ENCODE measurements at places on chromosomes 3 and 15.

DNA sequence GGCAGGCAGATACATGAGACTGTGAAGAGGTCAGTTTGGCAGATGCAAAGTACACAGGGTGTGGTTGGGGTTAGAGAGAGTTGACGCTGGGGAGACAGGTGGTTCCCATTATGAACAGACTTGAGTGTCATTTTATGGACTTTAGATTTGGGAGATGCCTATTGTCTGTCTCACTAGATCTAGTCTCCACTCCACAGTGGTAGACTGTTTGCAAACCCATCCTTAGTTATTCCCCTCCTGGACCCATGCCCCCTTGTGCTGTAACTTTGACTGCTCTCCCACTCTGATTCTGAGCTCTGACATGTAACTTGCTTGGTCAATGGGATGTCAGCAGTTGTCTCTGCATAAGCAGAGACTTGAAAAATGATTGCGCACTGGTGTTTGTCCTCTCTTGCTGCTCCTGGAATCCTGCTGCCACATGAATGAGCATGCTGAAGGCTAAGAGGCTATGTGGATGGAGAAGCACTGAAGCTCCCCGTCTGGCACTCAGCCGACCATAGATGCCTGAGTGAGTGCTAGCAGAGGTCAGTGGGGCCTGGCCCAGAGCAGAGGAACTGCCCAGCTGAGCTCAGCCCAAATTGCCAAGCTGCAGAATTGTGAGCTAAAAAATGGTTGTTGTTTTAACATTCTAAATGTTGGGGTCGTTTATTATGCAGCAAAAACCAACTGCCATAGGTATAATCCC lies 88.2 kb downstream of the FAM43A start:
- no peak for DNase-seq

GRCh38 chr15:68384451-68385239 lies 47.3 kb downstream of the ITGA11 start:
- DNase-seq, result no peak

- no peak for DNase-seq
Measured at GRCh38 chr3:145457825-145458552, 703.0 kb downstream of the PLOD2 start.

- DNase-seq, result no peak
Measured at GRCh38 chr3:112855883-112856282, 9.2 kb upstream of the CD200R1L start.

DNA sequence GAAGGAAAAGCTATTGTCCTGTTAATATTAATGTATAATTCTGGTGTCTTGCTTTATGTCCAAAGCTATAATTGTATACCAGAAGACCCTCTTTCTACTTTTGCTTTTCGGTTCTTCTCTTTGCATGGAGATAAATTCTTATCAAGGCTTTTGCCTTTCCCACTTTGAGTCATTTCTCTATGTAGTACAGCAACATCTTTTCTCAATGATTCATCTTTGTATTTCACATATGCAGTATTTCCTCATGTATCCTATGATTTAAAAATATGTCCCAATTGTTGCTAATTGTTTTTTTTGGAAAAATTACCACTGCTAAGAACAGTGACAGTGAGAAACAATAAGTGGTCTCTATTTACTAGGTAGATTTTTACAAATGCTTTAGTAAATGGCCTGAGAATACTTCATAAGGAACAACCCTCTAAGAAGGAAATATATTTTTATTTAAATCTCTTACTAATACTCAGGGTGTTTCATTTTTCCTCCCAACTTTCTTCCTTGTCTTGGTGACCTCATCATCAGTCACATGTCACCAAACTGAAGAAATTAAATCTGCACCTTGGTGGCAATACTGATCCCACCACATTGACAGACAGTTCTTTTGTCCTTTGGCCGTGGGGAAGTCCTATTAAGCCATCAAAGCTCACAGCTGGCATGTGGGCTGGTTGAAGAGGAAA lies 290.6 kb downstream of the SATB1 start:
- no peak for DNase-seq

DNA sequence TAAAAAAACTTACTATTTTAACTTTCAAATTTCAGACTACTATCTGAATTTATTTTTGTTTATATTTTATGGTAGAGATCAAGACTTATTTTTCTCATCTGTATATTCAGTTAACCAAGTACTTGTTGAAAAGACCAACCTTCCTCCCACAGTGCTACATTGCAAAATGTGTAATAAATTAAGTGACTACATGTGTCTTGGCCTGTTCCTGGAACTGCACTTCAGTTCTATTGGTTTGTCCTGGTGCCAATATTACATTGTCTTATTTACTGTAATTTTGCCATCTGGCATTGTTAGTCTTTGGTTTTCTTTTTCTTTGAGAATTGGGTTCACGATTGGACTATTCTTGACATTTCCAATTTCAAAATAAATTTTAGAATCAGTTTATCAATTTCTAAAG lies 138.4 kb upstream of the KCNMB2 start:
- DNase-seq, result no peak

- DNase-seq, result no peak
Measured at GRCh38 chr15:33785366-33785765, 182.9 kb upstream of the CHRM5 start.

GRCh38 chr3:197394464-197395321 lies 96.3 kb upstream of the DLG1 start:
- peak; percentile 51 for DNase-seq

DNA sequence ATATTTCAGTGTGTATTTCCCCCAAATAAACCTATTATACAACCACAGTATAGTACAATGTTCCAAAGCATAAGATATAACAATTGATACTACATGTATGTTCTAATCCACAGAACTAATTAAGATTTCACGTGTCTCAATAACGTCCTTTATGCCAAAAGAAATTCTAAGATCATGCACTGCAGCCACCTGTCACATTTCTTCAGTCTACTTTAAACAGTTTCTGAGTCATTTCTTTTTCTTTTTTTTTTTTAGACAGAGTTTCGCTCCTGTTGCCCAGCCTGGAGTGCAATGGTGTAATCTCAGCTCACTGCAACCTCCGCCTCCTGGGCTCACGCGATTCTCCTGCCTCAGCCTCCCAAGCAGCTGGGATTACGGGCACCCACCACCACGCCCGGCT lies 190.2 kb downstream of the STAG1 start:
- no peak for DNase-seq

GRCh38 chr3:58018892-58019742 lies 10.9 kb downstream of the FLNB start:
- no peak for DNase-seq

DNA sequence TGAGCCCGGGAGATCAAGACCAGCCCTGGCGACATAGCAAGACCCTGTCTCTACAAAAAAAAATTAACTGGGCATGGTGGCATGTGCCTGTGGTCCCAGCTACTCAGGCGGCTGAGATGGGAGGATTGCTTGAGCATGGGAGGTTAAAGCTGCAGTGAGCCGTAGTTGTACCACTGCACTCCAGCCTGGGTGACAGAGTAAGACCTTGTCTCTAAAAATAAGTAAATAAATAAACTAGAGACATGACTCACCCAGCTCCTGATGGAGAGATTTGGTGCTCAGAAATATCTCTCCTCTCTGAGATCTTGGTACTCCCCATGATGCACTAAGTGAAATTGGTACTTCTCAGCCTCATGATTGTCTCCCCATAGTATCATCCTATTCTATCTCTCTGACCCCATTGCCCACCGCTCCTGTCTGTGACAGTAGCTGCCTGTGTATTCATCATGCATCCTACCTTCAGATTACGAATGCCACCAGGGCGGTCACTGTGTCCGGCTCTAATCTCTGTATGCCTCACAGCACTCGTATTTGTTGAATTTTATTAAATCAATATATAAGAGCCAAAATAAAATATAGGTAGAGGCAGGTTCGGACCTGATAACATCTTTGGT lies 50.9 kb downstream of the ABHD2 start:
- DNase-seq, result no peak

- no peak for DNase-seq
Measured at GRCh38 chr3:146026547-146026946, 134.4 kb downstream of the PLOD2 start.

GRCh38 chr15:31472636-31473384 lies 146.2 kb downstream of the KLF13 start:
- DNase-seq, result no peak

DNA sequence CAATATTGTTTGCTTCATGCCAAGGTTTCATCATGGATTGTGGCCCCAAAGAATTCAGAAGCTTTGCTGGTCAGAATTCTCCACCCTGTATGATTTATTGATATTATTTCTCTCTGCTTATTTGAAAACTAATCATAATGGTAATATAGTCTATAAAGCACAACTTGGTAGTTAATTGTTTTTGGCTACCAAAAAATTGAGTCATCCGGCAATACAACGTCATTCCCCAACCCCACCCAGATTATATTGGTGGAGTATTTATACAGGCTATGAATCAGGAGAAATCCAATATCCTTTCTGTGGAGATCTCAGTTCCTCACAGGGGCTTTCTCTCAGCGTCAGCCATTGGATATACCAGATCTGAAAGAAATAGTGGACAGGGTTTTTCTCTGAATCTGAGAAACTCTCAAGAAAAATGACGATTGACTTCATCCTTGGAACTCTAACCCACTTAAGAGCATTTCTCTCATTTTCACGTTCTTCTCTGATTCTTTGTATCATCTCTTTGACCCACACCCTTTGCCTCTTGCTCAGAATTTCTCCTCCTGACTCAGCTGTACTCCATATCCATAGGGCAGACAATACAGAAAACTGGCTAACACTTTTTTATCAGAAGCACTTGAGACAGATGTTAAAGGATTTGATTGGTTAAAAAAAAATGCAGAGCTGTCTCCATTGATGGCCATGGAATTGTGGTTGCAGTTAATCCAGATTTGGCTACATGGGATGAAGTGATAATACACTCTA lies 1055.8 kb upstream of the CADM2 start:
- DNase-seq, result no peak

DNA sequence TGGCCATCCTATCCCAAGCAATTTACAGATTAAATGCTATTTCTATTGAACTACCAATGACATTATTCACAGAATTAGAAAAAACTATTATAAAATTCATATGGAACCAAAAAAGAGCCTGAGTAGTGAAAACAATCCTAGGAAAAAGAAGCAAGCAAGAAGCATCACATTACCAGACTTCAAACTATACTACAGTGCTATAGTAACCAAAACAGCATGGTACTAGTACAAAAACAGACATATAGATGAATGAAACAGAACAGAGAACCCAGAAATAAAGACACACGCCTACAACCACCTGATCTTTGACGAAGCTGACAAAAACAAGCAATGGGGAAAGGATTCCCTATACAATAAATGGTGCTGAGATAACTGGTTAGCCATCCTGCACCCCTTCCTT lies 152.2 kb downstream of the TNIK start:
- DNase-seq, result no peak

- peak; percentile 12 for DNase-seq
Measured at GRCh38 chr15:59492389-59493377, 54.7 kb downstream of the FAM81A start.

- no peak for DNase-seq
Measured at GRCh38 chr15:38085931-38086568, 151.6 kb downstream of the TMCO5A start.

DNA sequence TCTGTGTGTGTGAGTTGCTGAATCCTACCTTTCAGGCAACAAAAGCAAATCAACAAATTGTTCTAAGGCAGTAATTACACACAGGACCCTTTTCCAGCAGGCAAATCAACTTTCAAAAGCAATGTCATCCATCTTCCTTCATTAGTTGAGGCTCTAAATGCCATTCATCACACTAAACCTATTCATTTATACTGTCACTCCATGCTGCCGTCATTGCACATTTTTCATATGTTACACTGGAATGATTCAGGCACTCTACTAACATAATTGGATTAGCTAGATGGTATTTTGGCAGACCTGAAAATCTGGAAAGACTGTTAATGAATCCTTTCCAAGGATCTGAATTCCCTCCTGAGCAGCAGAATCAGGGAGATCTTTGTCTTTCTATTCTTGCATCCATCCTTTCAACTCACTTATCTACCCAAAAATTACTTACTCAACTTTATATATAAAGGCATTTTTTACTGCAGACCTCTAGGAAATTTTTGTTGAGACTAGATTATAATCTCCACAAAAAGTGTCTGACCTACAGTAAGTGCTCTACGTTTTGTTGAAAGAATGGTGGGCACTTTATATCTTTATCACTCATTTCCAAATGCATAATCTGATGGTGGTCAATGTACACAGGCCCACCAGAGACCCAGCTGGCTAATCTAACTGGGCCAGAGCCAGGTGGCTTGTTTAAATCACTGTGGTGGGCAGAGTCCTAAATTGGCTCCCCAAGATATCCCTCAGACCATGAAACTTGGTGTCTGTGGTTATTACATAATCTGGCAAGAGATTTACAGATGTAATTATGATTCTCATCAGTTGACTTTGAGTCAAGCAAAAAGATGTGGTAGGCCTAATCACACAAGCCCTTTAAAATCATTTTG lies 25.0 kb downstream of the MIX23 start:
- no peak for DNase-seq

DNA sequence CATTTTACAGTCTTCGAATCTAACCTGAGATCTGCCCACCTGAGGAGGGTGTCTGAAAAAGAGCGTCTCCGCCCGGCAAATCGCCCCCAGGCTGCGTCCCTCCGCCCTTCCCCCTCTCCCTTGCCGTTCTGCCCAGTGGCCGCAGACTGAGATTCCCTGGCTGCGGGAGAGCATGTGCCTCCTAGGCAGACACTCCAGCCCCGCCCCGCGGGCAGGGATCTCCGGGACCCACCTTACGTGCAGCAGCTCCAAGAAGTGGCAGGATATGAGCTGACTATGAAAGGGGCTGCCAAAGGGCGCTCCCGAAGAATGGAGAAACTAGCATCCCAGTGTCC lies 2.7 kb upstream of the WNT5A start:
- no peak for DNase-seq

GRCh38 chr15:74808840-74809229 lies 3.8 kb upstream of the LMAN1L start:
- no peak for DNase-seq

DNA sequence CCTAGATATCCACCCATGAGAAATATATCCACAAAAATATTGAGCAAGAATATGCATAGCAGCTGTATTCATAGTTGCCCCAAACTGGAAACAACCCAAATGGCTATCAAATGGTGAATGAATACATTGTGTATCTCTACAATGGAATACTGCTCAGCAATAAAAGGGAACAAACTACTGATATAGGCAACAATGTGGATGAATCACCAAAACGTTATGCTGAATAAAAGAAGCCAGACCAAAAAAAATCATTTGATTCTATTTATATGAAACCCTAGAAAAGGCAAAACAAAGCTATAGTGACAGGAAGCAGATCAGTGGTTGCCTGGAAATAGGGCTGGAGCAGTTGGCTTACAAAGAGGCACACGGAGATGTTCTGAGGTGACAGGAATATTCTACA lies 15.5 kb upstream of the CMTM7 start:
- no peak for DNase-seq

Measured in stimulated activated CD4-positive, alpha-beta T cell treated with anti-CD3 and anti-CD28 coated beads, Interleukin-15, amount 100 ng/mL, for 48 hours (primary cell).